Progenitor cell of endocrine pancreas (in vitro differentiated cells): ENCODE measurements at places on chromosomes 5 and 9.
A peak's percentile ranks its signal among the peaks of the same experiment; 100 is the strongest.

GRCh38 chr9:109893241-109893640 is 113.2 kb downstream of the PALM2AKAP2 start:
- DNase-seq = no peak

GRCh38 chr5:178298283-178298807 is 65.7 kb upstream of the PHYKPL start:
- DNase-seq = no peak

GRCh38 chr5:1510151-1510561 is 13.6 kb downstream of the LPCAT1 start:
- no peak for DNase-seq

DNA sequence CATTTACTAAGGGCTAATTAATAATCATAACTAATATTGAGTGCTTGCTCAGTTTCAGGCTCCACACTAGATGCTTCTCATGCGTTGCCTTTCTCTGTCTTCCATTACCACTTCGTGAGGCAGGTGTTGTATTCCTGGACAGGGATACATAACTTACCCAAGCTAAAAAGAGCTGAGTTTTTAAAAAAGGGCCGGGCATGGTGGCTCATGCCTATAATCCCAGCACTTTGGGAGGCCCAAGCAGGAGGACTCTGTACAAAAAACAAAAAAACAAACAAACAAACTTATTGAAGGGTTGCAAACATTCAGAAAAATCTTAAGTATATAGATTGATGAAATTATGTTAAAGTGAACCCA is 12.1 kb upstream of the ANKRD33B start:
- DNase-seq = no peak

- DNase-seq = no peak
These were observed 118.9 kb downstream of the PAM start for GRCh38 chr5:102874054-102874453.

GRCh38 chr9:76465442-76466298 is 6.7 kb downstream of the GCNT1 start:
- DNase-seq = no peak

DNA sequence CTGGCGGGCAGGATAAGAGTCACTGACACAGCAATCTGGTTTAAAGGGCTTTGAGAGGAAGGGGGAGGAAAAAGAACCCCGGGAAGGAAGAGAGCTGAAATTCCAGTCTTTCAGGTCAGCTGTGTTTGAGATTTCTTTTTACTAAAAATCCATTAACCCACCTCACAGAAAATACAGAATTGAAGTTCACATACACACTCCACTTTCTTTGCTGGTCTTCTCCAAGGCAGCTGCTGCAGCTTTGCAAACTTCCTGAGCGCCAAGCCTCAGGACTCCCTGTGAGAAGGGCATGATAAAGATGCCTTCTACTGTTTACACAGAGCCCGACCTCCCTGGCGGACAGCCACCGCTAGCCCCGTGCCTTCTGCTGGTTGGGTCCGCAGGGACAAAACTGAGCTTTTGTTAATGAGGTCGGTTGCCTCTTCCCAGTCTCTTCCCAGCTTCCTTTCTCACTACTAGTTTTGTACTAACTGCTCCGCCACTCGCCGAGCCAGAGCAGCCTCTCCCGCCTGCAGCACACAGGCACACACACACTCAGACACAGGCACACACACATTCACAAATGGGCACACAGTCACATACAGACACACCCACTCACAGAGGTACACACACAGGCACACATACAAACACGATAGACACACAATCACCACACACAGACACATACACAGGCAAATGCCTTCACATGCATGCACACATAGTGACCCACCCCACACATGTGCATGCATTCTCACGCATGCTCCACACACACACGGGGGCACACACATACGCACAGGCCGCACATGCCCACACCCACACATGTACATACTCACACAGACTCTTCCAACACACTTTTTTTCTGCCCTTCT is at the start of gene FREM1:
TSS of gene FREM1 (minus strand) at position 468 of the 845 bp plus-strand sequence. CDS start 41,451 bp downstream, outside the sequence.
- no peak for DNase-seq

GRCh38 chr9:28620661-28621060 is 1047.4 kb upstream of the C9orf72 start:
- DNase-seq = no peak

GRCh38 chr5:139642213-139642612 is 5.9 kb upstream of the CXXC5 start:
- peak; percentile 5 for DNase-seq

DNA sequence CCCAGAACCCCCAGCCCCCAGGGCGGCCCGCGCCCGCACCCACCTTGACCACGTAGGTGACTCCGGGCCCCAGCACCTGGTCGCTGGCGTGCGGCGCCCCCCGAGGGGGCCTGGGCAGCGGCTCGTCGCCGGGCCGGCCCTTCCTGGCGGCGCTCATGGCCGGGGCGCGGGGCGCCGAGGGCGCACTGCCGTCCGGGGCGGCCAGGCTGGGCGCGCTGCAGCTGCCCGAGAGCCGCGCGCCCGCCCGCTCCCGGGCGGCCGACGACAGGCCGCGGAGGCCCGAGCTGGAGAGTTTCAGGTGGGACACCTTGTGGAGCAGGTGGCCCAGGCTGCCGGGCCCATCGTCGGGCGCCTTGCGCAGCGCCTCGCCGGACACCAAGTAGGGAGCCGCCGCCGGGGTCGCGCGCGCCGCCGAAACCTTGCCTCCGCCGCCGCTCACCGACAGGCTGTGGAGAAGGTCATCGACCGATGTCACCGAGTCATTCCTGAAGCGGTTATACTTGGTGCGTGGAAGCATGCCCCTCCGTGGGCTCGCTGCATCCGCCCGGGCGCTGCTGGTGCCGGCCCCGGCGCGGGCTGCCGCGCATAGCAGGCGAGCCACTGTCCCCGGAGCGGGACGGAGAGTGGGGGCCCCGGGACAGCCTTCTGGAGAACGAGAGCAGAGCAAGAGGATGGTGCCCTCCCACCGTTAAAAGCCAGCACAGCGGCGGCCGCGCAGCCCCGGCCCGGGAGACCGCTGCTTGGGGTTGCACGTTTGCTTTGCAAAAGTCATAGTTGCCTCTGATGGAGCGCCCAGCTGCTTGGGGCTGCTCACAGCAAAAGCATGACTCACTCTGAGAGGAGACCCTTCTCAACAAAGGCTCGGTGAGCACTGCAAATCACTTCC is at the start of gene SHC3:
TSS of gene SHC3 (minus strand) at position 875 of the 886 bp plus-strand sequence. CDS start at position 517, 358 bp downstream.
- DNase-seq = peak; percentile 20

GRCh38 chr9:135888766-135889394 is 18.5 kb downstream of the CAMSAP1 start:
- no peak for DNase-seq

- DNase-seq = no peak
These were observed 162.3 kb upstream of the PPP2R2B start for GRCh38 chr5:147040856-147041255.

DNA sequence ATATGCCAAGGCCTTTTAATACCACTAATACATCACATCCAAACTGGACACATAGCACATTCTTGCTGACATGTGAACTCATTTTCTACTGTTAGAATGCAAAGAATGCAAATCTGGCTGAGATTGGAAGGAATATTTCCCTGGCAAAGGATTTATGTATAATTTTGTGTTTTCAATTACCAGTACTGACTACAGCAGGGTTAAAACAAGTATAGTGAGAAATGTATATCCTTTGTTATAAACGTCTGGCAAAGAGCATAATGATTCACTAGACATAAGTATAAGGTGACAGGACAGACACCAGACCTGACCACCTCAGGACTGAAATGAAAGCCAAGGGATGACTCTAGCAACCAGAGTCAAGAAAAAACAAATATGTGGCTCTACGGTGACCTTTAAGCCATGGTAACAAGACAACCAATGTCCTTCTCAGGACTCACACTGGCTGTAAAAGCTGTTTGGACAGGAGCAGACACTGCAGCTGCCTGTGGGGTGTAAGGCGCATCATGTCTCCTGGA is 95.0 kb downstream of the MRPS27 start:
- DNase-seq = no peak

DNA sequence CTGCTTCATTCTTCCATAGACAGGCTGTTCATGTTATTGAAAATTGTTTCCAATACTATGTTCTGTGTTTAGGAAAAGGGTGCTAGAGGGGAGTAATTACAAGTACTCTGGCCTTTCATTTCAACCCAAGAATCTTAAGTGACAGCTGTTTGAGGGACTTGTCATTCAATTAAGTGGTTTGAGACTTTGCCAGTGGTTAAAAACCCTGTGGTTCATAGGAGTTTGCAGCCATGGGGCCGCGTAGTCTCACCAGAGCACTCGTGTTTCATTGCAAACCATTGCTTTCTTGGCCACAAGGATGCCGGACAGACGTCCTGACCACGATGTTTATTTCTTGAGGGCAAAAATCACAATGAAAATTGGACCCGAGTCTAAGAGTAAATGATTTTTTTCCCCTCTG is 248.8 kb downstream of the NNT start:
- no peak for DNase-seq

- DNase-seq = no peak
These were observed 506.0 kb upstream of the CDH10 start for GRCh38 chr5:25150819-25151218.

- no peak for DNase-seq
These were observed 133.4 kb upstream of the SHB start for GRCh38 chr9:38202336-38202938.

DNA sequence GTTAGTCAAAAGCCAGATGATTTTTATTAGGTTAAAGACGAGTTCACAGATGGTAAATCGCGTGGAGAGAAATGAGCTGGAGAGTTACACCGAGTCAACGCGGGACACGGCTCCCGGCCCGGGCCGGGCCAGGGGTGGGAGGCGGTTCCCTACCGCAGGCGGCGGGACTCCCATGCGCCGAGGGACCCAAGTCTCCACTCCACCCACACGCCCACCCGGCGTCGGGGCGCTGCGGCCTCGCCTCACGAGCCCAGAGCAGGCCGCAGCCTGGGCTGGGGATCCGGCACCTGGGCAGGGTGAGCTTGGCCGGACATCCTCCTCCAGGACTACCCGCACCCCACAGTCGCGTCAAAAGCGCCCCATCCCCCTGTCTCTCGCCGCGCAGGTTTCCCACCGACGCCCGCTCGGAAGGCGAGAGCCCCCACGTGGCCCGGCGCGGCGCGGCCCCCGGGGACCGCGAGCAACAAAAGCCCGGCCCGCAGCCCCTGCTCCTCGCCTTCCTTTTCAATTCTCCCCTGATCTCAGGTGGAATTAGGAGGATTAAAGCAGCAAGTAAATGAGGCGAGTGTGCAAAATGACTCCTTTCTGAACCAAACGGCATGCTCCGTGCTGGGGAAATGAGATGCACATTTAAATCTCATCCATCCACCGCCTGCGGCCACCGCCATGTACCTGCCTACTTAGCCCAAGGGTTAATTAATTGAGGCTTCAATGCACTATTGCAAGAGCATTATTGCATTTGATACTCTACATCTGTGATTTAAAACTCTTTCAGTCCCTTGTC is 196.5 kb upstream of the TBCA start:
- peak; percentile 22 for DNase-seq

DNA sequence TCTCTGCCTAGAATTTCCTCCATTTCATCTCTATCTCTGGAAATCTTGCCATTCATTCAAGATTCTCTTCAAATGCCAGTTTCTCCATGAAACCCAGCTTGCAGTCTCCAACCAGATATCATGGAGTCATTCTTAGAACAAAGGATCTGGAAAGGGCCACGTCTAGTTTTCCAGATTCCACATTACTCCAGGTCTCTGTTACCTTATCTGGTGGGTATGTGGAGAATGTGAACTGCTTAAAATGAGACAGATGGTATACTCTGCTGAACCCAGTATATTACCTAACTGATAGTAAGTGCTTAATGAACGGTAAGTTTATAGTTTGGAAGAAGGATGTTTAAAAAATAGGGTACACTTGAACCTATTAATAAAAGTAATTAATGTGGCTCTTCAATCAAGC is 52.3 kb upstream of the ZSWIM6 start:
- no peak for DNase-seq

- DNase-seq = peak; percentile 64
These were observed 76.9 kb upstream of the NEURL1B start for GRCh38 chr5:172564188-172564587.

GRCh38 chr5:119899981-119900380 is 270.6 kb downstream of the FAM170A start:
- DNase-seq = no peak

DNA sequence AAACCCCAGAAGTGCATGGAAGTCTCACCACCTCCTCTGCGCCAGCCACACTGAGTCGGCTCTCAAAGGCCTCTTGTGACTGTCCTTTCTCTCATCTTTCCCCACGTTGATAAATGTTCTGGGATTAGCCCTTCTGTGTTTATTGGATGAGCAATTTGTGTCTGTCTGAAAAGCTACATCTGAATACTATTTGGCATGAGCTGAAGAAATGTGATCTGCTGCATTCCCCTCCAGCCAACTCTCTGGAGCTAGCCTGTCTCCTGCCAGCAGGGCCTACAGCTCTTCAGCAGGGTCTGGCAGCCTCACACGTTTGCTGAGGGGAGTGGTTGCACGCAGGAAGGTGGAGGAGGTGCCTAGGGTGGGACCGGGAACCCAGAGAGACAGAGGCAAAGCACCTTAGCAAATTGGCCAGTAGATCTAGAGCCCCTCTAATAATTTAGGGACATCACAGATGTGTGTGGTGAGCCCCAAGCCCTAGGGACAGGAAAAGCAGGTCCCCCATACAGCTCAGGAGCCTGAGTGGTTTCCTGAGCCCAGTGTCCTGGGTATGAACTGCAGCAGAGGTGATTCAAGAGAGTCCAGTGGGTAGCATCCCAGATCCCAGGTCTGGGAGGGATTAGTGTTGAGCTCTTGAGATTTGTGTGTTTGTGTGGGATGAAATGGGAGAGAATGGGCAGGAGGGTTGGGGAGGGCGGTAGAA is 20.5 kb upstream of the B4GALT1 start:
- no peak for DNase-seq

- DNase-seq = peak; percentile 17
These were observed 45.6 kb downstream of the FOXI1 start for GRCh38 chr5:170151097-170151831.

DNA sequence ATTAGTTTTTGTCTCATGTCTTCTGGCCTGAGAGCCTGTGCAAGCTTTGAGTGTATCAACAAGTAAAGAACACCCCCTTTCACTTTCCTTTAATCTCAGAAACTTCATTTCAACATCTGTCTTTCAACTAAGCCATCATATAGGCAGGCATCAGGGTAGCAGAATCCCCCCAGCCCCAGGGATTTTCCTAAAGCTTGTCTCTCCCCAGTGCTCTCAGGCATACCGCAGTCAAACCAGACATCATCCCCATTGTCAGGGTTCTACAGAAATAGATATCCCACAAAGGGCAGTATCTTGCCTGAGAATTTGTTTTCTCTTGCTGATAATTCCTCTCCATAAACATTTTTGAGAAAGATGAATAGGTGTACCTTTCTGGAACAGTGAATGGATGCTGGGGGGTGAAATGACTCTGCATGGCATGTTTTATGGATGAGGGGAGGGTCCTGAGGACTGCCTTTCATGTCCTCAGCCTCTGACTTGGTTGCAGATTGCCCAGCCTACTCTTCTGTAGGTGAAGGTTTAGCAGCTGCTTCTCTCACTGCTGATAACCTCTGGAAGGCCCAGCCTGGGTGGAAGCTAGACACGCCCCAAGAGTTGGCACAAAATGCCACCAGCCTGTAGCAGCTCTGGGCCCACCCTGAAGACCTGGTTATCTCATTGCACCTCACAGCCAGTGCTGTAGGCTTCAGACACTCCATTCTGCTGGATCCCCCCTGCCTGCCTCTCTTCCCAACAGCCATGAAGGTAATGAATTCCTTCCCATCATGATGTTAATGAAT is 20.5 kb upstream of the SHB start:
- DNase-seq = no peak
